ENCODE measurements at places on chromosomes 7 and 10.

DNA sequence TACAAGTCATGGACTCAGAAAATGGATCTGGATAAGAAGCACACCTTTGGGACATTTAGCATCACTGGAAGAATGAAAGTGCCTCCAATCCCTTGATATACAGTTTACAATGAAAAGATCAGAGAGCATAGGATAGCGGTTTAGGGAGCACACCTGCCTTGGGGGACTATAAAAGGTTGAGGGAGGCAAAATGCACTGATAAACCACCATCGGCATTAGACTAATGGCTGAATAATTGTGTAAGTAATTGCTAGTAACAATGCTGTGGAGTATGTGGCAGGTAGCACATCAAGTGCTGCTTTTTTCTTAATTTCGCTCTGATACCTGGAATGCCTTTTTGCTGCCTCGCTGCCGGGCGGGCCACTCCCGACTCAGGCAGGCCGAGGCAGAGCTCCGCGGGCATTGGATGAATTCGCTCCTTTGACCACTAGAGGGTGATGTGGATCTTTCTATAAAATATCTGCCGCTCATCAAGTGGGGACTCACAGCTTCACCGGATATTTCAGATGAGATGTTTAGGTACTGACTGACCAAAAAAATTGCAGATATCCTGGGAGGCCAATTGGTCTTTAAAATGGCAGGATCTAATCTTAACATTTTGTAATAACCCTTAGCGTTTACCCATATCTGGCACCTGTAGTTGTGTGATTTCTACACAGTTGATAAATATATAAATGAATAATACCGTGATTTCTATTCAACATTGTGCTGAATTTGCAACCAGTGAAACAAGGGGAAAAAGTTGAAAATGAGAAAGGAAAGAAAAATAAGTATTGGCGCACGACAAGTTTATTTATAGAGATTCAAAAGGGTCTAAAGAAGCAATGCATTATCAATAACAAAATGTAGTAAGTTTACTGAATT, 116.8 kb upstream of the PRSS1 start:
- DNase-seq, result no peak

DNA sequence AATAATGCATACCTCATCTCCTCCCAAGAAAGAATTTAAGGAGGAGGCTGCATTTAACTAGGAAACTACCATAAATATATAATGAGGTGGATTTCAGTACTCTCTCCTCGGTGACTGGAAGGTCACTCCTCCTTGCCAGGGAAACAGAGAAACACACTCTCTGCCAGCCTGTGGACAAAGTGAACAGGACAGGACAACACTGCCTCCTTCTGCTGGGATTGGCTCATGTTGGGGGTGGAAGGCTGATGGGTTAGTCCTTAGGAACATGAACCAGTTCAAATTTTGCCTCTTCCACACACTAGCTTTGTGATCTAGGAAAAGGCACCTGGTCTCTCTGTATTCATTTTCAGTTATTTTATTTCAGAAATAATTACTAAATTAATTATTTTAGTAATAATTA, 50.6 kb upstream of the STEAP4 start:
- no peak for DNase-seq

DNA sequence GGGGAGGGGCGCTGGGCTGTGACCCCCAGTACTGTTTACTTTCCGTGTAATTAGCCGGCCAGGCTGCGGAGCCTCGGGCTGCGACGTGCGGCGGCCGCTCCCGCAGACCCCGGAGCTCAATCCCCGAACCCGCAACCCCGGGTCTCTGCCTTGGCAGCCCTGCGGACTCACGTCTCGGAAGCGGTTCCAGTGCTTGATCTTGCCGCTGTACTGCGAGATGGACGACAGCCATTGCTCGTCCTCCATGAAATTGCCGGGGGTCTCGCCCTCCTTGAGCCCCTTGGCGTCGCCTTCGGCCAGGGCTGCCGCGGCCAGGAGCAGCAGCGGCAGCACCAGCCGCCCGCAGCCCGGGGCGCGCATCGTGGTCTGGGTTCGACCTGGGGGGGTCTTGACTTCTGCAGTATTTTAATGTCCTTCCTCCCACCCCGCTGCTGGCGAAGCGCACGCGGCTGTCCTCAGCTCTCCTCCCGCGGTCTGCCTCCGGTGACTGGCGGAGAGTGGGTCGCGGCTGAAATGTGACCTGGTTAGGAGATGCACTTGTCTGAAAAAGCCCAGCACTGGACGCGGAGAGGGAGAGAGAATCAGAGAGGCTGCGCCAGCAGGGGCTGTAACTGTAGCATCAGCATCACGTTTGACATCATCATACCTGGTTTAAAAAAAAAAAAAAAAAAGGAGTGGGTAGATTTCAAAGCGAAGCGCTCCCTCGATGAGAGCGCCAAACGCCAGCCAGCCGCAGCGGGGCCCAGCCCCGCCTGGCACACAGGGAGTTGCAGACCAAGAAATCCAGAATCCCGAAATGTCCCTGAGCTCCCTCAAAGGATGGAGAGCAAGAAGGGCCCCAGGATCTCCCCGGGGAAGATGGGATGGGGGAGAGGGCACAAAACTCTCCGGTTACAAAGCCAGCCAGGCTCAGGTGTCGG, at the start of gene SPOCK2:
TSS of gene SPOCK2 (minus strand) at position 583 of the 920 bp plus-strand sequence. CDS start at position 360, 223 bp downstream.
- no peak for DNase-seq

DNA sequence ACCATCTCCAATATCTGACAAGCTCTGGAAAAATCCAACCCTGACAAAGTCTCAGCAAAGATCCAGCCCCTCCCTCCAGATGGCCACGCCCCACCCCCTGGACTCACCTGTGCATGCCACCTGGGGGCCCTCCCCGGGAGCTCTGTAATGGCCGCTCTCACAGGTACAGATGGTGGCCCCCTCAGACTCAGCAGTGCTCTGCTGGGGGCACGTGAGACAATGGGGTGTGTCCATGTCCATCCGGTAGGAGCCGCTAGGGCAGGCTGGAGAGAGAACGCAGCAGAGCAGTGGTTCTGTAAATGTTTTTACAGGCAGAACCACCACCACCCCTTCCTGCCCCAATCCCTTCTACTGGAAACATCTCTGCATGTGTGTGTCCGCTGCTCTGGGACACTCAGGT, 9.5 kb downstream of the EPHA1 start:
- no peak for DNase-seq

DNA sequence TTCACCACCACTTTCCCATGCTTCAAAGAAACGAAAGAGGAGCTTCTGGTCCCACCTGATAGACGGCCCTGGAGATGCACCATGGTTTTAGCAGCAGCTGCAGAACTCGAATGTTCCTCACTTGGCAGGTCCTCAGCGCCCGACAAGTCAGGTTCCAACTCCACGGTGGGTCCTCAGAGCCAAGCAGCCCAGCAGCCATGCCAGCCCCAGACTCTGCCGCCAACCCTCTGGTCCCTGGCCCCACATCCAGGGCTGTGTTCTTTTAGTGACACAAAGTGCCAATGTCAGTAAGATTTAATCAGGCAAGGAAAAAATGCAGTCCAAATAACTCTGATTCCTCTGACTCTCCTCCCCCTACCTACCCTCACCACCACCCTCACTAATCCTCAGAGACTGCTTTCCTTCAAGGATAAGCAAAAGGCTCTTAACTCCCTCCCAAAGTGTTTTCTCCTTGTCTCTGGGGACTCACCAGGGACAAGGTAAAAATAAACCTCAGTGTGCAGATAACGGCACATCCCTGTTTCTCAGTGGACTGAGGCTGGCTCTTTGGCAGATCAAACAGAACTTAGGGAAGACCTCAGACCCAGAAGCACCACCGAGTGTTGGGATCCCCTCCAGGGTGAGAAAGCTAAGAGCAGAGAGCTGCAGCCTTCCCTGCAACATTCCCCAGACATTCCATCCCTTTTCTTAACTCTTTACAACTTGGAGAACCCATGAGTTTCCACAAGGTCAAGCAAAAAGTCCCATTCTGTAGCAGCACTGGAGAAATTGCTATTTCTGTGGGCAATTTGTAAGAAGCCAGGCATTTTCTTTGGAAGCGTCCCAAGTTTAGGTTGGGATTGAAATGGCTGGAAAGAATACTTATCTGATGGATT, 358.9 kb downstream of the FRMD4A start:
- DNase-seq, result no peak
